ENCODE measurements at places on chromosomes 7 and 10.

DNA sequence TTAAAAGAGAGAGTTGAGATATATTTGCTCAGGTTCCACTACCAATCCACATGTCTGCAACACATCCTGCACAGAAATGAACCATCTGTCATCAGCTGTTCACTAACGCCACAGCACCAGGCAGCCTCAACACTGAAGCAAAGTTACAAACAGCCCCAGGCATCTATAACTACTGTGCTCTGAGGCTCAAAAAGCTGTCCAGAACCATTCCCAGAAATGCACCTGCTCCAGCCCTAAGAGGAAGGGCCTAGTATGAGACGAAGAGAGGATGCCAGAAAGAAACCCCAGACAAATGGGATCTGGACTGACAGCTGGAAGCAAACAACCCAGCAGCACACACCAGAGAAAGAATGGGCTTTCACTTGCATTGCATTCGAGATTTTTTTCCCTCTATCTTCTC lies 159.3 kb downstream of the ELMO1 start:
- no peak for DNase-seq

DNA sequence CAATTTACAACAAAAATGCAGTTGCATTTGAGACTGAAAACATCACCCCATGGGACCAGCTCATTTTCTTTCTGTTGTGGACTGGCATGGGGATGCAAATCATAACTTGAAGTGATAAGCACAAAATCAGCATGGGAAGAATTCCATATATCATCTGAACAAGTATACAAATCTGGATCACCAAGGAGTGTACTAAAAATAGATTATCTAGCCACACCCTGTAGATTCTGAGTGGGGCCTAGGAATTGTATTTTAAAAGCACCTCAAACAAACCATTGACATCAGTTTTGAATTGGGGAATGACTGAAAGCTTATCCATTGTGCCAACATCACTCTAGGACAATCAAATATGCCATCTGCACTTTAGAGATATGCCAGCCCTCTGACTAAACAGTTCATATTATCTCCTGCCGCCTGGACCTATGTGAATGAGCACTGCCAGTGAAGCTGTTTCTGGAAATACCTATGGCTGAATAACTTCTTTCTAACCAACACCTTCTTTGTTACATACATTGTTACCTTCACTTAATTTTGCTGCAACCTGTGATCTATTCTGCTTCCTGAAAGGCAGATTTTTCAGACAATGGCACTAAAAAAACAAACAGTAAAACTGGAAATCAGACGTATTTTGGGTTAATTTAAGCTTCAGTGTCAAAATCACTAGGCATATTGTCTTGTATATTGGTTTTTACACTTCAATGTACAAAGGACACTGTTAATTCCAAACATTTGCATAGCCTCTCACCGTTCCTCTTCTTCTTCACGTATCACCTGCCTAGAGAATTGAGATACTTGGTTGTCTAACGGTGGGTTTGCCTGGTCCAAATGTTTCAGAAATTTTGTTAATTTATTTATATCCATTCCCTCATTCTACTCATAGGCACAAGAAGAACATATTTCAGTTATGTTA lies 42.4 kb upstream of the HGF start:
- DNase-seq = no peak

DNA sequence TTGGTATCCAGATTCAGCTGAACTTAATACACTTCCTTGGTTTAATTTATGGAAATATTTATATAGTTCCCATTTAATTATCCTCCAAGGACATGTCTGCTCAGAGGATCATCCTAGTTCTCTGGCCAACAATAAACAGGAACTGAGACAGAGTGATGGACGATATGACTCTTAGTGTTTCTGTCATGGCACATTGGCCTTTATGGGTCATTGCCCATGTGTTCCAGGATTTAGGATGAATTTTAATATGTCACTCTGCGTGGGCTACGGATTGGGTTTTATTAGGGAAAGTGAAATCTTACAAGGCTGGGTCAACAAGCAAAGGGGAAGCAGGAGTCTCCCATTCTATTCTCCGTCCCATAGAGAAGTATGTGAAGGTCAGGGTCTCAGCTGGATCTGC lies 18.8 kb upstream of the TNPO3 start:
- DNase-seq = no peak

DNA sequence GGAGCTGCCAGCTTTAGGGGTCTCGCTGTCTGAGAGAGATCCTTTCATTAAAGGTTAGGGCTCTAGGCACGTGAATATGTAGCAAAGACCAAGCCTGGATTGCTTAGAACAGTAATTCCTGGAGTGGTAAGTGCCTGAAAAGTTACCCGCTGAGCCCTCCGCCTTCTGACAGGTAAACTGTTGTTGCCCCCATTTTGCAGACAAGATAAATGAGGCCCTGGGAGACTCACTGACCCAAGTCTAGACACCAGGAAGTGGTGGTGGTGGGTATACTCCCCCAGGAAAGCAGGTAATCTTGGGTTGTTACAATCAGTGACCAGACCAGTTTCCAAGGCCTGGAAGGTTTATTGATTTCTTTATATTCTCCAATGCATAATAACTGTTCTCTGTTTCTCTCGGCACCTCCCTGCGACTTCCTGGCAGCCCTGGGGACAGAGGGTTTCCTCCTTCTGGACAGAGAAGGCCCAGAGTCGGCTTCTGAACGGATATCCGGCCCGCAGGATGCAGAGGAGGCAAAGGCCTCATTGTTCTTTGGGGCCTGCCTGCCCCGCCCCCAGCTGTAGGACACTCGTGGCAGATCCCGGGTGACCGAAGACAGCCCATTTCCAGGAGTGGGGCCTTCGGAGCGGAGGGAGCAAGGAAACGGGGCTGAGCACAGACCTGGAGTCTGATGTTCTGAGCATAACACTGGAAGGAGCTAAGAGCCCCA lies 1.3 kb upstream of the GRK5 start:
- DNase-seq = no peak

GRCh38 chr7:101096331-101096956 lies 11.2 kb downstream of the TRIM56 start:
- no peak for DNase-seq

DNA sequence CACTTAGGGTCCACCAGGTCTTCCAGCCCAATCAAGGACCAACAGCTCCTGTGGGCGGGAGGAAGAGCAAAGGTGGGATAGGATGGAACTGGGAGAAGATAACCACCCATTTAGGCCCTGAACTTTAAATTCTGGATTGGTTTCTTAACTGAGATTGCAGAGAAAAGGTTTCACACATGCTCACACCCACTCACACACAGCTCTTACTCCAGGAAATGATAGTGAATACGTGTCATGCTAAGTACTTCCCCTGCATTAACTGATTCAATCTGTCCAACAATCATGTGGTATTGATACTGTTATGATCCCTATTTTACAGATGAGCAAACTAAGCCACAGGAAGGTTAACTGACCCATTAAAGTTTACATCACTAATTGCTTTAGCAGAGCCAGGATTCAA lies 4.6 kb upstream of the CYP3A4 start:
- peak; percentile 78 for DNase-seq

DNA sequence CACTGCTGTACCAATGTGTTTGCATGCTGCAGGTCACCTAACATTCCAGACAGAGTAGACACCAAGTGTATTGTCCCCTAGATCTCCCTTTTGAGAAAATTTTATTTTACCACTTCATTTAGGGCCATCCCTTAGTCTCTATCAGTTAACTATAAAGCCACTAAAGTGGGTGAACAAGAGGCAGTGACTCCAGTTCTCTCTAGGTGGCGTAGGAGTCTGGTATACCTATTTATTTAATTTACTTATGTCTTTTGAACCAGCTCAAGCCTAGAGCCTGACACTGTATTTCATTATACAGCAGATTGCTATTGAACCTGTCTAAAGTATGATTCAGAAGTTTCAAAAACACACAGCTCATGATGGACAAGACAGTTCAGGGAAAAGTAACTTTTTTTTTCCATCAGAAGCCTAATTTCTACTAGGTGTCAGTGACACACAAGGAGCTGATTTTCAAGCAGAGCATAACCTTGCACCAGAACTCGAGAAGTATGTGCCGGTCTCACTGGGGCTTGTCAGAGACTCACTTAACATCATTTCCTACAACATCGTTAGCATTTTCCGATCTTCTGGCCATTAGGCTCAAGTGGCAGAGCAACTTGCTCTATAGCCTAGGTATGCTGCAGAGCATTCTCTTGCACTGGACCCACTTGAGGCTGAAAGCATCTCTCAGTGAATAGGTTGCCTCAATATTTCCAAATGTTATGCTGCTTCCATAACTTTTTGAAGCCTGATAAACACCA lies 175.4 kb downstream of the CDC14C start:
- DNase-seq = no peak

DNA sequence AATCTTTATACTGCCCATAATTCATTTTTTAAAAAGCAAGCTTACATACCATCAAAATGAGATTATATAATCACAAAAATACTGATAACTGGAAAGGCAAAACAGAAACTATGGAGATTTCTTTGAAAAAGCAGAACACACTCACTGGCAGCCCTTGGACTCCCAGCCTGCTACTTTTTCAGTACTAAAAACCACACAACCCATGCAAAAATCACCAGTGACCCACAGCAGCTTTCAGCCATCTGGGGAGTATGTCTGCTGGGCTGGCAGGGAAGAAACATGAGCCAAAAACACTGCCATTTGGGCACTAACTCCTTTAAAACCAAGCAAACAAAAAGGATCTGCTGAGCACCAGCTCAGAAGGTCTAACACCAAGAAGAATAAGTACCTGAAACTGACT lies 80.0 kb upstream of the DDC start:
- no peak for DNase-seq

- peak; percentile 67 for DNase-seq
Observed at GRCh38 chr10:126336801-126337200, 51.5 kb downstream of the ADAM12 start.

DNA sequence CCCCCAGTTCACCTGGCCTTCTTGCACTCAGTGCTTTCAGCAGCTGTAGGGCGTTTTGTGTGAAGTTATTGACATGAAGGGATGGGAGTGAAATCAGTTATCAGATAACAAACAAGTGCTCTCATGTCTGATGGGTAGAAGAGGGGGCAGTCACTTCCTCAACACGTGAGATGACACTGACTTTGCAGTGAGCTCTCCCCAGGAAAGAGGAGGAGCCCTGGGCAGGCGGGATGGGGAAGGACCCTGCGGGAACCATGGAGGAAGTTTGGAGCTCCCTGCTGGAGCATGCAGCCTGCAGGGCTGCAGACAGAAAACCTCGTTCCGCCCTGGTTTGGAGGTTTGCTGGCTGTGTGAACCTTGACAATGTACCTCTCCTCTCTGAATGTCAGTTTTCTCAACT lies 38.7 kb downstream of the GPR26 start:
- no peak for DNase-seq

- no peak for DNase-seq
Observed at GRCh38 chr10:8327140-8327423, 272.6 kb downstream of the GATA3 start.

GRCh38 chr7:117401293-117402002 lies 25.8 kb downstream of the ASZ1 start:
- DNase-seq = no peak

DNA sequence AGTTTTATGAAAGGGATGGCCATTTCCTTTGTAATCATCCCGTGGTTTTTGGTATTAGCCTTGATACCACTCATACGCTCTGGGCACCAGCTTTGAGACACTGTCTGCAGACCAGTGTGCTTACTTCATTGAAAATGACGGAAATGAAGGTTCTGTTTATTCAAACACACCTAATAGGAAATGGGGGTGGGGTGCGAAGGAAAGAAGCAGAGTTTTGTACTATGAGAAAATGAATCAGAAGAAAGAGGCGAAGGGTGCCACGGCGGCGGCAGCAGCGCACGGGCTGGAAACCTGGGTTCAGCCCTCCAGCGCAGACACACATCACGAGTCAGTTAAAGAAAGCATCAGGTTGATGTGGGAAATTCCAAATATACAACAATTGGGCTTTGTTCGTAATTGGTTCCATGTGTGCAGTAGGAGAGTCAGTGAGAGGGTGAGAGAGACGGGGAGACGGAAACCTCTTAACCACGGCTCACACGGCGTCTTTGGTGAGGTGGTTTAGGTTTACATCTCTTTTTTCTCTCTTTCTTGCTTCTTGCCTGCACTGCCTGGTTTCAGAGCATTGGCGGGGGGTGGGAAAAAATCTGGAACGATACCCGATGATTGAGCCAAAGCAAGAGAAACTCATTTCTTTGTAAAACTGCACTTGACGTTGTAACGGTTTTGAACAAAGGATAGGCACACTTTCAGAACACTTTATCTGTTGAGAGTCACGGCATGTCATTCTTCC lies 321.2 kb downstream of the FRMD4A start:
- DNase-seq = peak; percentile 84

DNA sequence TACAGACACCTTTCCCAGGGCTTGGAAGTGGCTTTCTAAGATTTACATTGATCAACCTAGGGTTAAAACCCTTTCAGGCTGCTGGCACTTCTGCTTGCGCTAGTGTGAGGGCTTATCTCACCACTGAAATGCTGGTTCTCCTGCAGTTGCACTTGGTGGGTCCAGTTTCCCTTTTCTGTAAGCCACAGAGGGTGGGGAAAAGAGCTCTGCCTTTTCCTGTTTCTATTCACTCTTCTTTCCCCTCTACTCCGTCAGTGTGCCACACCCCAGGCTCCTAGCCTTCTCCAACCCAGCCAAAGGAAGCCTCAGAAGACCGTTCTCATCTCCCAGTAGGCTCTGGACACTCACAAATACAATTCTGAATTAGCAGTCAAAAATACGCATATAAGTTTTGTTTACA lies 19.0 kb upstream of the CAPZA2 start:
- DNase-seq = no peak

DNA sequence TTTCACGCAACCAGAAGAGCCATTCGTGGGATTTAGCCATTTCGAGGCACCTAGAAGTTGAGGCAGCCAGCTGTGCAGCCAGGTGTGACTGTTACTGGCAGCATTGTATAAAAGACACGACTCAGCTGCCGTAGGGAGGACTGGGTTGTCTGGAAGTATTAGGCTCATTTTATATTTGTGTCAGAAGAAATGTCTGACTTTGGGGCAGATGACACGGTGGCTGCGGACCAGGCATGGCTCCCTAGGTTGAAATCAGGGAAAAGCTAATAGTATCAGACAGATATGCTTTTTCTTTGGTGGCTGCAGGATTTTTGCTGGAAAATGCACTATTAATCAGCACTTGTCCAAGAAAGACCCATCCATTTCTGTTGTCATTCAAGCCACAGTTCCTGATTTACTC lies 4.2 kb upstream of the DPYSL4 start:
- no peak for DNase-seq

DNA sequence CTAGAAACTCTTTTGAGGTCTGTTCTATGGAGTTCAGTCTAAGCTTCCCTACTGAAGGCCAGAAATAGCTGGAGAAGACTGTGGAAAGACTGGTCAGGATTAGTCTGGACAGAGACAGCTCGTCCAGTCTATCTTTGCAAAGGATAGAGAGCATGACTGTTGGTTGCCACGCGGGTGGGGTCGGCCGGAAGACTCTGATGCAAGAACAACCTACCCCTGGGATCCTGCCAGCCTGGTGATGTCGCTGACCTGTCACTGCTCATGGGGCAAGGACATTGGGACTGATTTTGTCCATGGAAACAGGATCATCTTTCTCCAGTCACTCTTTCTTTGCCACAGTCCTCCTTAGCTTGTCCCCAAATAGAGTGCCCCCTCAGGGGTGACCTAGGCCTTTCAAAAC lies 337.6 kb upstream of the NPSR1 start:
- DNase-seq = peak; percentile 20

All from foreskin fibroblast (primary cell).